Activated B cell treated with CpG ODN at 0.5 μM for 24 hours (primary cell): ENCODE measurements at places on chromosomes 1 and 21.

GRCh38 chr1:226608699-226609505 is 60.3 kb downstream of the STUM start:
- peak; percentile 55 for DNase-seq

GRCh38 chr1:61462628-61463027 is 262.3 kb downstream of the TM2D1 start:
- no peak for DNase-seq

- DNase-seq = no peak
Measured at GRCh38 chr1:247376659-247377058, 39.3 kb upstream of the NLRP3 start.

DNA sequence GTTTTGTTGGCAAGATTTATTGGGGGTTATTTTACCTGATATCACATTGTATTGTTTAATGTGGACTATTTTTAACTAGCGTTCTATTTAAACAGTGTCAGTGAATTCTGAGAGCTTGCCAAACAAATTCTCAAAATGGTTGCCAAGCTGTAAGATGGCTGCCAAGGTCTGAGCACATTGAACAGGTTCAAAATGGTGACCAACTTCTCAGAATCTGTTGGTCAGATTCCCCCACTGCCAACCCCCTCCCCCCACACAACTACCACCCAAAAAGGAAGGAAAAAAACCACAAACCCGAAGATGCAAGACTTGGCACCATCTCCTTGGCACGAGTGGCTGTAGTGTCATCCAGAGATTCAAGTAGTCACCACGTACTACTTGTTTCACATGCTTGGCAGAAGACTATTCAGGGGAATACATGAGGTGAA is 159.1 kb downstream of the NFIA start:
- no peak for DNase-seq

DNA sequence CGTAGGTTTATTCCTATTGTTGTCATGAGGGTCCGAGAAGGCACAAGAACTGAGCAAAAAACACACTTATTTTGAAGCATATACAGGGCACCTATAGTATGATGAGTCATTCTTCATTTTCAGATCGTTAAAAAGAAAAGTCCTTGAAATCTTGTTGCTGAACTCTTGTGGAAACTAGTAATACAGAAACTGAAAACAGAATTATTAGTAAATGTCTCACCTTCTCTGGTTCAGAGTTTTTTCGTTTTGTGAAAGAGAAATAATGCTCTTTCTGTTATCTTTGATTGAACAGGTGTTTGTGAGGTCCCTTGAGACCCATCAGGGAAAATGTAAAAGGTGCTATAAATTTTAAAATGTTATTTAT is 102.0 kb upstream of the COA6 start:
- no peak for DNase-seq

- no peak for DNase-seq
Measured at GRCh38 chr1:220224033-220224432, 48.2 kb downstream of the RAB3GAP2 start.

DNA sequence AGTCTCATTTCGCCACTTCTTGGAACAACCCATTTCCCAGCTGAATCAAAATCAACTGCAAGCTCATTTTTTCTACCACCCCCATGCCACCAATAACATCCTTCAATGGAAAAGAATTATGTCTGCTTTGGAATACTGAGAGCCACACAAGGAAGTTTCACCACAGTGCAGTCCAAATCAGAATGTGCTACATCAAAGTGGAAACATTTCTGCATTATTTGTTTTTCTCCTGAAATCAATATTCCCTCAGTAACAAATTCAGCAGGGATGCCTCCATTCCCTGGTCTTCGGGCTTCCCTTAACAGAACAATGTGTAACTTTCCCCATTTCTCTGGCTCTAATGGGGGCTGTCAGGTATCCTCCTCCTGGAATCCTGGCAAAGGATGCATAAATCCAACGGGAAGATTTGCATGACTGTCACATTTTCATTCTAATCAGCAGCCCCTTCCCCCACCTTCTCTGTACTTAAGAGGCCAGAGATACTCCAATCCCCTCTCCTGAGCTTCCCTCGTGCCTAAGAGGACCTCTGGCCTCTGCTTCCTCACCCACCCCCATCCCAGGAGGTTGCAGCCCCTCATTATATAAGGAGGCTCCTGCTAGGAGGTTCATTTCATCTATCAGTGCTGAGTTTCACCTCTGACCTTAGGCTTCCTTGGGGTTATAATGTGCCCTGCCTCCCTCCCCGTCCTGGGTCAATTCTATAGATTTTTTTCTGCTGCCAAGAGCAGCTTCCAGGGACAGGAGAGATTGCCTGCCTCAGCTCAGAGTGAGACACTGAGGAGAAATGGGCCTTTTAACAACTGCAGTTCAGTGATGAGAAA is 201.1 kb downstream of the OMA1 start:
- DNase-seq = no peak

- no peak for DNase-seq
Measured at GRCh38 chr1:156471496-156472490, 28.8 kb downstream of the MEF2D start.

GRCh38 chr21:26136671-26137070 is 33.9 kb downstream of the APP start:
- DNase-seq = no peak

DNA sequence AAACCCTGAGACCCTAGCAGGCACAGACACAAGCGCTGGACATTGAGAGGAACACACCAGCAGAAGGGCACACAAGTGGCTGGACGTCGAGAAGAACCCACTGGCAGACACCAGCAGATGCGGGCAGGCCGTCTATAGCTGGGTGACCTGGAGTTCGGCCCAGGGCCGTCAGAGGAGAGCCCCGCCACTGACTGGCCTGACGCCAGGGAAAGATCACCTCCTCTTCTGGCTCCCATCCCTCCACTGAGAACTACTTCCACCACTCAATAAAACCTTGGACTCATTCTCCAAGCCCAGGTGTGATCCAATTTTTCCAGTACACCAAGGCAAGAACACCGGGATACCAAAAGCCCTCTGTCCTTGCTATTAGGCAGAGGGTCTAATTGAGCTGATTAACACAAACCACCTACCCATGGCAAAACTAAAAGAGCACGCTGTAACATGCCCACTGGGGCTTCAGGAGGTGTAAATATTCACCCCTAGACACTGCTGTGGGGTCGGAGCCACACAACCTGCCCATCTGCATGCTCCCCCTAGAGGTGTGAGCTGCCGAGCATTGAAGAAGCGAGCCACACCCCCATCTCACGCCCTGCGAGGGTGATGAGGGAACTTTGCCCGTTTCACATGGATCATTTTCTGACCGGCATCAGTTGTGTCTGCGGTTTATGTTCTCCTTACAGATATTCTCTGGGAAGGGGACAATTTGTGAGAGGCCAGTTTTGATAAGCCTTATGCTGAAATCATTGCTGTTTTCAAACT is 104.8 kb downstream of the HLX start:
- no peak for DNase-seq

- no peak for DNase-seq
Measured at GRCh38 chr1:19476450-19477190, 8.7 kb downstream of the CAPZB start.

GRCh38 chr1:154199563-154199879 is 6.6 kb downstream of the CFAP141 start:
- no peak for DNase-seq

GRCh38 chr21:34835526-34835925 is 166.7 kb downstream of the CLIC6 start:
- no peak for DNase-seq

GRCh38 chr21:44454747-44455523 is at the start of gene LRRC3:
Gene LRRC3 (plus strand): TSS chr21:44455510. CDS start chr21:44456645, 1,135 bp downstream.
- peak; percentile 71 for DNase-seq

GRCh38 chr21:42127164-42128150 is 56.3 kb downstream of the UMODL1 start:
- no peak for DNase-seq

- no peak for DNase-seq
Measured at GRCh38 chr21:35025206-35026152, 23.6 kb downstream of the RUNX1 start.

DNA sequence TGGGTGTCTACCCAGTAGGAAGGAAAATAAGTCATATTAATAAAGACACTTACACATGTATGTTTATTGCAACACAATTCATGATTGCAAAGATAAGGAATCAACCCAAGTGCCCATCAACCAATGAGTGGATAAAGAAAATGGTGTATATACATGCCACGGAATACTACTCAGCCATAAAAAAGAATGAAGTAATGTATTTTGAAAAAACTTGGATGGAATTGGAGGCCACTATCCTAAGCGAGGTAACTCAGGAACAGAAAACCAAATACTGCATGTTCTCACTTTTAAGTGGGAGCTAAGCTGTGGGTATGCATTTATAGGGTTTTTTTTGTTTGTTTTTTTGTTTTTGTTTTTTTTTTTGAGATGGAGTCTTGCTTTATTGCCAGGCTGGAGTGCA is 49.1 kb downstream of the VANGL2 start:
- DNase-seq = no peak

- DNase-seq = no peak
Measured at GRCh38 chr21:36229181-36229580, 72.6 kb downstream of the DOP1B start.

DNA sequence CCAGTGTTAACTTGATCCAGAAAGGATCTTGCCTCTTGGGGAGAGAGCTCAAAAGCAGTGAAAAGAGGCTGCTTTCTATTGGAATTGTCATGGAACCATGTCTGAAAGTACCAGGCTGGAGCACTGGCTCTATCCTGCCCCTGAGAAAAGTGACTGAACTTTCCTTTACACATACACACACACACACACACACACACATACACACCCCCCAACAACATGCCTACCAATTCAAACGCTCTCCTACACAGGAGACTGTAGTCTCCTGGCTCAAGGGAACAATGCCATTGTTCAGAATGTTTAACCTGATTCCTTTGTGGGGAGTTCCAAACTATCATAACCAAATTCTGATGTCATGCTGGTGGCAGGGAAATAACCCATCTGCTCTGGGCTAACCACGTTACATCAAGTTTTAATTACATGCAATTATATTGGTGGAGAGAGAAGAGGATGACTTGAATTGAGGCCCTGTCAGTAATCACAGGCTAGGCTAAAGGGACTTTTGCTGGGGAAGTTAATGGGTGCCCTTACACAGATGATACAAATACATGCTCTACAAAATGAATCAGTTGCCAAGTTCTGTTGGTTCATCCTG is 52.3 kb upstream of the DUSP10 start:
- DNase-seq = no peak

- DNase-seq = no peak
Measured at GRCh38 chr1:37476460-37477197, 2.2 kb downstream of the ZC3H12A start.

DNA sequence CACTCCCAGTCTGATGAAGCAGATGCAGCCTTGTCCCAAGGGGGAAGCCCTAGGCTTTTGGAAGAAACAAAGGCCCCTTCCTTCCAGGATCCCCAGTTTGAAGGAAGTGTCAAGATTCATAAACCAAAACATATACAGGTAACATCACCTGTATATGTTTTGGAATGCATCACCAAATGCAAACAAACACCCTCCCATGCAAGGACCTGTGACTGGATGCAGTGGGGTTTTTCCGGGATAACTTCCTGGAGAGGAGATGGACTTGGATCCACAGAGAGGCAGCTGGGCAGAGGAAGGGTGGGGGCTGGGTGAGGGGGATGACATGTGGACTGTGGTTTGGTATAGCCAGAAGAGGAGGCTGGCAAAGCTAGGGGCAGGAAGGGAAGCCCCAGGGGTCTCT is 1.5 kb upstream of the PLA2G2F start:
- no peak for DNase-seq

GRCh38 chr1:164618202-164618564 is 59.2 kb downstream of the PBX1 start:
- no peak for DNase-seq

DNA sequence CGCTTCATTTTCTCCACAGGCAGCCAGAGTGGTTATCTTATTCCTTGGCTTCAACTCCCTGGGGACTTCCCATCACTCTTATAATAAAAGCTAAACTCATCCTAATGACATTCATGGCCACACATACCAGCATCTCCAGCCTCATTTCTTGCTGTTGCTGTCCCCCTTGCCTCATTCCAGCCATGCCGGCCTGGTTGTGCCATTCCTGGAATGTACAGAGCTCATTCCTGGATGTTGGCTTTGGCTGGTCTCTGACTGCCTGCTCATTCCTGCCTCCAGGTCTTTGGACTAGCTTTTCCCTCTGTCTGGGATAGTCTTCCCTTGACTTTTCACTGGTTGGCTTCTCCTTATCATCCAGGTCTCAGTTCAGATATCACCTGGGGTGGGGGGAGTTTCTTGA is 2.4 kb upstream of the PEF1 start:
- no peak for DNase-seq

DNA sequence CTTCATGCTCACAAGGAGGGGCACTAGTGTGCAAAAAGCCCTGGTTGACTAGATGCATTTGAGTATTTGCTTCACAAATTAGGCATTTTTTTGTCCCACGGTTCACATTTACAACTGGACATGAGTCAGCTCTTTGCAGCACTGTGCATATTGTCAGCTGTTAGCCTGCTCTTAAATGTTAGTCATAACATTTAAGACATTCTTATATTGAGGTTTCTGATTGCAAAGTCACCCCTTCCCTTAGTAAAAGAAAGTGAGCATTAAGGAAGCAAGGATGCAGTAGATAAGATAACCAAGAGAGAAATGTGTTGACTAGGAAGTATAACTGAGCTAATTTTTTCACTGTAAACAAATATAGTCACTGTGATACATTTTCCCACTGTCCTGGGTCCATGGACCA is 132.6 kb upstream of the CTTNBP2NL start:
- no peak for DNase-seq

GRCh38 chr1:47711184-47711847 is 273.5 kb downstream of the FOXD2 start:
- DNase-seq = no peak

GRCh38 chr1:19705464-19705863 is 40.8 kb downstream of the HTR6 start:
- no peak for DNase-seq

GRCh38 chr1:193727850-193728249 is 541.4 kb upstream of the B3GALT2 start:
- no peak for DNase-seq

GRCh38 chr1:57015071-57015470 is 49.3 kb upstream of the C8B start:
- no peak for DNase-seq
